Dorsolateral prefrontal cortex (tissue), 122 donors: ENCODE measurements at places on chromosomes 2 and 18.

DNA sequence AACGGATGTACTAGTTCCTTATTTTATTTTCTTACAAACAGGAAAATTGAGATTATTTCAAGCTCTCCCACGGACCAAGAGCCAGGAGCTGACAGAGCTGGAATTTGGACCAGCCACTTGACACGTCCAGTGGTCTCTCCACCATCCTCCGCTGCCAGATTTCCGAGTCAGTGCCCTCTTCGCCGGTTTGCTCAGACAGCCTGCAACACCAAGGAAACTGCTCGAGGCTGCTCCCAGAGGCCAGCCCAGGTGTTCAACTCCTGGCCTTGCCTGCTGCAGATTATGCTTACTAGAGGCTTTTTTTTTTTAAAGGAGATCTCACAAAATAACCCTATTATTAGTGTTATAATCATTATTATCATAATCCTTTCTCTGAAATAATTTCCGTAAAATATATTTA lies 779.8 kb downstream of the RNF144A start:
- DNase-seq: no peak

DNA sequence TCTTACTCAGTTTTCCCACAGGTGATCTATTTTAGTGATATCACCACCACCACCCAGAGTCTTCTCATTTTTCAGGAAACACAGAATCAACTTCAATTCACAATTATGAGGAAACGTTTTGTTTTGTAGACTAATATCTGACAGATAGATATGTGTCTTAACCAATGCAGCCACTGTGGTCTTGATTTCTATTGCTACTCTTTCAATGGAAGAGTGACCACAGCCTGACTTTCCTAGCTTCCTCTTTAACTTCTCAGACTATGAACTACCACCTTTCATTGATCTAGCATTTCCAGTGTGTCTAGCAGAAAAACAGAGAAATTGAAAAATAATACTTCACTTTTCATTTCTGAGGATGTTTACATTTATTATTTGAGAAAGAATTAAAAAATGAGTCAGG lies 20.5 kb downstream of the ADAM17 start:
- no peak for DNase-seq

DNA sequence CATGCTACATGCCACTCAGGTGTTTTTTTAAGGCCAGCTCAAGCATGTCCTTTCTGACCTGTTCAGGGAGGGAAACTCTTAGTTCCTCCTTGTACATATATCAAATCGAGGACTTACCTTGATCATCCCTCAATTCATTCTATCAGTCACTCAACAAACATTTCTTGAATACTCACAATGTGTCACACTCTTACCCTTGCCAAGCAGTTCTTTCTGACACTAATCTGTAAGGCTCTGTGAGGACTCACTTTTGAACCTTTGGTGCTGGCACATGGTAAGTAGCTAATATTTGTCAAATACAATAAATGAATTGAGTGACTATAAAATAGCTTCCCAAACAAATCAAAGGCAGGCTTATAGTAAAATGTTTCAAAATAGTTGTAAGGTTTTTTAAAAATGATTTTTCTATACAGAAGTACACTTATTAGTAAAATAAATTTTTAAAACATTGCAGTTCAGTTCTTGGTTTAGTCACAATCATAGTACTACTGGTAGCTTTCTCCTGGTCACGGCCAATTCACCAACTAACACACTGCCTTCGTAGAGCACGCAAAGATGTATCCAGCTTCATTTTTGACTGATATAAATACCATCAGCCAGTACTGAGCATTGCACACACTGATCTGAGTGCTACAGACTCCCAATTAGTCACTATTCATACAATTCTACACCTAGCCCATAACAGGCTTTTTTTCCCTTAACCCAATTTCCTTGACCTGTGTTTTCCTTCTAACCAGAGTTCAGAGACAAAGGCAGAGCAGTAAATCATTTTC lies 50.9 kb downstream of the ZEB2 start:
- DNase-seq: no peak

GRCh38 chr2:138853761-138854160 lies 73.6 kb upstream of the NXPH2 start:
- DNase-seq: no peak

- no peak for DNase-seq
Measured at GRCh38 chr18:56891116-56891515, 240.0 kb downstream of the WDR7 start.

DNA sequence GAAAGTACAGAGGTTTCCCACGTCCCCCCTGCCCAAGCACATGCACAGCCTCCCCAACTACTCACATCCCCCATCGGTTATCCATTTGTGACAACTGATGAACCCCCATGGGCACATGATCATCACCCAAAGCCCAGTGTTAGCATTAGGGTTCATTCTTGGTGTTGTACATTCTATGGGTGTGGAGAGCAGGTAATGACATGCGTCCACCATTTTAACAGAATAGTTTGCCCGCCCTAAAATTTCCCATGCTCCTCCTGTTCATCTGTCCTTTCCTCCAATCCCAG lies 74.3 kb downstream of the LONRF2 start:
- DNase-seq: no peak

DNA sequence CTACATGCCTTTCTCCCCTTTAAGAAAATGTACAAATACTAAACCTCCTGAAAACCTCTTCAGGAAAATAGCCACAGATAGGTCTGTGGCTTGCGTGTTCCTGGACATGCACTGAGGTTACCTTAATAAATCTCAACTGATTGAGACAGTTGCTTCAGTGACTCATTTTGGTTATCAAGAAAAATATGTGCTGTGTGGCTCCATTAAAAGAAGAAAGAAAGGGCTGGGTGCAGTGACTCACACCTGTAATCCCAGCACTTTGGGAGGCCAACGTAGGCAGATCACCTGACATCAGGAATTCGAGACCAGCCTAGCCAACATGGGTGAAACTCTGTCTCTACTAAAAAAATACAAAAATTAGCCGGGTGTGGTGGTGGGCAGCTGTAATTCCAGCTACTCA lies 27.1 kb downstream of the CREG2 start:
- no peak for DNase-seq

DNA sequence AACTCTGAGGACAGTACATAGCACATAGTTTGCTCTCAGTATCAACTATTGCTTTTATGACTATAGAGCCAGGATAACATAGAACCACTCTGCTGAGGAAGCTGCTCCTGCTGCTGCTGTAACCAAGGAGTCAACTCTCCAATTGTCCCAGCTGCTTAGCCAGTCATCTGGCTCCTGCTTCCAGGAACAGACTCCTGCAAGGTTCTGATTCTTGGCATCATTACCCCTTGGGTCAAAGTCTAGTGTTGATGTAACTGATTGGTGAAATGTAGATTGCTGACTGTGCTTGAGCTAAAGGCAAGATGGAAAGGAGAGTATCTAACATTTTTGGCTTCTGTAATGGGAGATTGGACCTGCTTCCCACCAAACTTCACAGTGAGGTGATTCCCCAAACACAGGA lies 261.9 kb upstream of the FSHR start:
- no peak for DNase-seq

GRCh38 chr2:36432479-36432878 lies 76.9 kb downstream of the CRIM1 start:
- no peak for DNase-seq

- no peak for DNase-seq
Measured at GRCh38 chr2:28233164-28233676, 159.4 kb upstream of the FOSL2 start.

DNA sequence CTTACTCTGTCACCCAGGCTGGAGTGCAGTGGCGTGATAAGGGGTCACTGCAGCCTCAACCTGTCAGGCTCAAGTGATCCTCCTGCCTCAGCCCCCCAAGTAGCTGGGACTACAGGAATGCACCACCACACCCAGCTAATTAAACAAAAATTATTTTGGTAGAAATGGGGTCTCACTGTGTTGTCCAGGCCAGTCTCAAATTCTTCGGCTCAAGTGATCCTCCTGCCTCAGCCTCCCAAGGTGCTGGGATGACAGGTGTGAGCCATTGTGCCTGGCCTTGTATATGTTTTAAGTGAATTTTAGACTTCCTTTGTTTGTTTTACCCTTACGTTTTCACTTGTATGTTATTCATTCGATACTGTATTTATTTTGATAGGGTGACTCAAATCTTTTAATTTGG lies 34.7 kb upstream of the ITSN2 start:
- no peak for DNase-seq

DNA sequence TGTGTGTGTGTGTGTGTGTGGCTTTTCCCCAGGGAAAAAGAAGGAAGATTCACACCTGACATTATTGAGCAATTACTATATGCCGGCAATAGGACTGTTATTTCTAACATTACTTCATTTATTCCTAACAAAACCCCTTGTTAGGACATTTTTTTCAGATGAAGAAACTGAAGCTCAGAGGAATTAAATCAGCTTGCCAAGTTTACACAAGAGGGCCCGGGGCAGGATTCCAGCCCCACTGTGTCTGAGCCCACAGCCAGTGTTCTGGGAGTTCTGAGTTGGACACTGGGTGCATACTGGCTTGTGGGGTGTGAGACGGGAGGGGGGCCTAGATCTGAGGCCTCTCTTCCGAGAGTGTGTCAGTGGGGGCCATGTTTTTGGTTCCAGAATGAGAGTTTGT lies 9.9 kb downstream of the TOGARAM2 start:
- no peak for DNase-seq

GRCh38 chr18:27645929-27646328 lies 460.8 kb upstream of the CHST9 start:
- DNase-seq: no peak

DNA sequence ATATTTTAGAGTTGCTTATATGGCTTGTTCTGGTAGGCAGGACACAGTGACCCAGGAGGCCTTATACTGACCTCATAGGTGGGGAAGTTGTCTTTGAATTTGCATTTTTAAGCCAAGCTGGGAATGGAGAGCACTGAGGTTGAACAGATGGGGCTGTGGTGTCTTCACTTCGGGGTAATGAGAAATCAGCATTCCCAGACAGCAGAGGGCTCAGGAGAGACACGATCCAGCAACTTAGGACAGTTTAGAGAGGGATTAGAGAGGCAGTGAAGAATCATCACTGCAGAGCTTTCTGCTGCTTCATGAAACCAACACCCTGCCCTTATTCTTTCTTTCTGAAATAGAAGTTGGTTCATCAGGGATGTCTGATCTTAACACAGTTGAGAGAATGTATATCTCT lies 202.4 kb downstream of the TDRD15 start:
- DNase-seq: no peak

DNA sequence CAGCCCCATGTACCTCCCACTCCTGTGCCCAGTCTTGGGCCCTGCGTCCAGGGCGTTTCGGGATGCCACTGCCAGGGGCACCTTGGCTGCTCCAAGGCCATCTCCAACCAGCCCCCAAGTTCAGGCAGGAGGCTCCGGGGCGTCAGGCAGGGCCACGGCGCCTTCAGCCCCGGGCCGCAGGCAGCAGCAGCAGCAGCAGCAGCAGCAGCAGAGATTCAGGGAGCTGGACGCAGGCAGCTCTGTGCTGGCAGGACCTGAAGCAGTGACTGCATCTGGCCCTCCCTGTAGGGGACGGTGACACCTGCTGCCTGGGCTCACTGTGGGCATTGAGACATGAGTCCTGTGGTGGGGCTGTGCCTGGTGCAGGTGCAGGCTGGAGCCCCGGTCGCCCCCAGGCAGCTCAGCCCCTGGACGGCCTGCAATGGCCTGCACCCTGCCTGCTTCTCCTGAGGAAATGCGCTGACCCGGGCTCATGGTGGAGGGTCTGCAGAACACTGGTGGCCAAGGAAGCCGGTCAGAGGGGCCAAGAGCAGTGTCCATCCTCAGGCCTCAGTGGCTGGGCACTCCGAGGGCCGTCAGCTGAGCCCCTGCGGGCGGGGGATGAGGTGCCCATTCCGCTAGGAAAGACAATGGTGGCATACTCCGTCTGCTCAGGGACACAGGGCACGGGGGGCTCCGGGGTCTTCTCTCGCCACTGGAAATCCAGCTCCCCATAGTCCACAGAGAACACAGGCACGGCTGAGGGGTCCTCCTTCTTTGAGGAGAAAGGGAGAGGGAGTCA lies 8.0 kb downstream of the PDCD1 start:
- no peak for DNase-seq

DNA sequence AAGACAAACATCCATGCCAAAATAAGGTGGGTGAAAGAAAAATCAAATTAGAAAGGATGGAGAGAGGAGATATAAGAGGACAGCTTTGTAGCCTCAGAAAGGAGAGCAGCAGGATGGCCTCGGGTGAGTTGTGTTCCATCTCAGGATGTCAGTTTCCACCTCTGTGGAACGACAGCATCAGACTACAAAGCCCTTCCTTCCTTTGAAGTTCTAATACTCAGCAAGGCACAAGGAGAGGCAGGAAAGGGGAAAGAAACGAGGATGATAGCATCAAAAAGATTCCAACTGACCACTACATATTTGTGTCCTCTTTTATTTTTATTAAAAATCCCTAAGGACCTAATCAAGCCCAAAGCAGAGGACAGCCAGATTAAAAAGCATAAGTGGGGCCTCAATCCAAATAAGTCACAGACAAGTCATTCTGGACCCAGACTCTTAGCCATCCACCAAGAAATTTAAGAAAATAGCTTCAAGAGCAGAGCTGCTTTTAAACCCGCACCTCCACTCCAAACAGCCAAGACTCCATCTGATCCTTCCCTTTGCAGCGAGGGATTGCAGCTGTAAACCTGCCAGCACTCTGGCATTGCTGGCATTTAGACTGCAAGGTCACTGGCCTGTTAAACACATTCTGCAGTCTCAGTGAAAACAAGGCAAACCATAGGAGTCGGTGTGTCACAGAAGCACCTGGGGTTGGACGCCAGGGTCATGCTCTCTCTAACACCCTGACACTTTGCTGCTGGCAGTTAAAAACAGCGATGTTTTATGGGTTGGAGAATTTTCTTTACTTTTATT lies 314.5 kb upstream of the CHAC2 start:
- DNase-seq: no peak

DNA sequence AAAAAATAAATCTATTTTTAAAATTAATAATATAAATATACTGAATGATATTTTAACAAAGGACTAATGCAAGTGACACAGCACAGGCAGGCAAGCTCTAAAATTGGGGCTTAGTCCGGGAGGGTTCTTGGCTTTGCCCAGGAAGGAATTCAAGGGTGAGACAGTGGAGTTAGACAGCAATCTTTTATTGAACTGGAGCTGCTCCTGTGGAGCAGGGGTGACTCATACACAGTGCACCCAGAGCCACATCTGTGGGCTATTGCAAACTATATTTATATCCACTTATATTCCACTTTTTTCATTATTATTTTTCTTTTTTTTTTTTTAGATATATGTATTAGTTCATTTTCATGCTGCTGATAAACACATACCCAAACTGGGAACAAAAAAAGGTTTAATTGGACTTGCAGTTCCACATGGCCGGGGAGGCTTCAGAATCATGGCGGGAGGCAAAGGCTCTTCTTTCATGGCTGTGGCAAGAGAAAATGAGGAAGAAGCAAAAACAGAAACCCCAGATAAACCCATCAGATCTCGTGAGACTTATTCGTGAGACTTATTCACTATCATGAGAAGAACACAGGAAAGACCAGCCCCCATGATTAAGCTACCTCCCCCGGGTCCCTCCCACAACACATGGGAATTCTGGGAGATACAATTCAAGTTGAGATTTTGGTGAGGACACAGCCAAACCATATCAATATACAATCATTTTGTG lies 437.1 kb downstream of the BCL11A start:
- DNase-seq: no peak
